T-helper 2 cell treated with Interferon-gamma antibody and Interleukin-4, amounts not matched to agents 100 ng/mL and 5 ng/mL, for 36 hours (primary cell): ENCODE measurements at places on chromosomes 4 and X. TPM values are rescaled to one million over a fixed set of nuclear protein-coding genes. Genes with fewer than 3 reads are reported as not detected.

Gene SLC49A3
- total RNA-seq: 0.16 and 0.43 TPM in 2 replicates

Gene CCDC120
- total RNA-seq: 7.1 and 8.7 TPM in 2 replicates

Gene NDST4
- not detected in 2 replicates for total RNA-seq

Gene SSX2
- not detected in 2 replicates for total RNA-seq

Gene TMEM47
- not detected in 2 replicates for total RNA-seq

Gene PGAM4
- 0.57 TPM in 1 of 2 replicates, not detected in the other for total RNA-seq

Gene SPP1
- total RNA-seq: 4.3 and 5.4 TPM in 2 replicates
